ENCODE measurements at places on chromosomes 2 and 18.

DNA sequence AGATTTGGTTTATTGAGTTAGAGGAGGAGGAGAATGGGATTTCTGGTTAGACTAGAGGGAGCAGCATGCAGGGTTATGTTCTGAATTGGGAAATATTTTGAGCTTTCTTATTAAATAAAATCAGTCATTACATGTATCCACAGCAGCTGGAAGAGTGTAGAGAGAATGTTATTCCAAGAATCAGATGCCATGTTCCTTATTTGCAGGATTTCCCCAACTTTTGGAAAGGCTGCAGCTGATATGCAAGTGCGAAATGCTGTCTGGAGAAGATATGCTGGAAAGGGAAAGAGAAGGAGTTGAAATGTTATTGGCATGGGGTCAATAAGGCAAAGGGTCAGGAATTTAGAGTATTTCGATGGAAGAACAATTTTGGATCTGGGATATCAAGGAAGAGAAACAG, 255.8 kb downstream of the MTX2 start:
- DNase-seq: no peak

- DNase-seq: no peak
Observed at GRCh38 chr2:69692424-69692823, 48.9 kb upstream of the AAK1 start.

GRCh38 chr2:136502660-136503059, 262.7 kb upstream of the THSD7B start:
- DNase-seq: no peak

GRCh38 chr18:35478520-35479435, 19.0 kb downstream of the INO80C start:
- DNase-seq: peak; percentile 15

DNA sequence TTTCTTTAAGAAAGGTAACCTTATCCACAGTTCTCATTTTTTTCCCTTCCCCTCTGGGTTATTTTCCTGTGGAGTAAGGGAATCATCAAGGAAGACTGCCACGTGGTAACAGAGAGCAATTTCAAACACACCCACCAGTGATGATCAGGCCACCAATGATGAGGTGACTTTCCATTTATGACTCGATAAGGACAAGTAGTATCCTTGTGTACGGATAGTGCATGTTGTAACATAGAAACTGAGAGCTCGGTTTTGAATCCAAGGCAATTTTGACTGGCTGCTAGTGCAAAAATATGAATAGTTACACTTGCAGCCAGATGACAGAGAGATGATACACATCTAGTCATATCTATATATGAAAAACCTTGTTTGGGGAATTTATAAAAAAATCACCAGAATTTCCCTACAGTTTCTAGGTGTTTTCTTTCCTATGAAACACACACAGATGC, 143.6 kb upstream of the TCF4 start:
- DNase-seq: no peak

GRCh38 chr2:197128897-197129296, 181.7 kb downstream of the ANKRD44 start:
- DNase-seq: no peak

GRCh38 chr2:70089983-70090525, 2.8 kb downstream of the PCBP1 start:
- no peak for DNase-seq

DNA sequence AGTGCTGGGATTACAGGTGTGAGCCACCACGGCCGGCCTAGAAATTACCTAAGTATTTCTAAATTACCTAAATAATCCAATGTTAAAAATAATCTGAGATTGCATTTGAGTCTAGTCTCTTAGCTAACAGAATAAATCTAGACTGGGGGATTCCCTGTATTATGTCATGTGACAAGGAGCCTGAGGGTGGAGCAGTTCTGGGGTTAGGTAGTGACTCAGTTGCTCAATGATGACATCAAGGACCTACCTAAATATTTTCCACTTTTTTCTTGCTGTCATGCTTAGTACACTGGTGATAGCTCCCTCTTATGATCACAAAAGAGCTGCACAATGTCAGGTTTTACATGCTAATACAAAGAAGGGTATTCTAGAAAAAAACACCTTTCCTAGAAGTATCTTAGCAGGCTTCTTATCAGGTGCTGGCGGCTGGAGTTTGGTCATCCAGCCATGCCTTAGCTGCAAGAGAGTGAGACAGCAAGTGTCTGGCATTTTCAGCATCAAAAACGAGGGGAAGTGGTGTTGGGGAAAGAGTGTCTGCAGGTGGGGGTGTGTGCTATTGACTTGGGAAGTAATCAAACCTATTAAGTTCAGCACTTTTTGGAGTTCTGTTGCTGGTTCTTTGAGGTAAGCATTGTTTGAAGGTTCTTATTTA, 17.5 kb upstream of the CEP192 start:
- DNase-seq: no peak

GRCh38 chr2:65660340-65660739, 227.9 kb upstream of the SPRED2 start:
- DNase-seq: no peak

DNA sequence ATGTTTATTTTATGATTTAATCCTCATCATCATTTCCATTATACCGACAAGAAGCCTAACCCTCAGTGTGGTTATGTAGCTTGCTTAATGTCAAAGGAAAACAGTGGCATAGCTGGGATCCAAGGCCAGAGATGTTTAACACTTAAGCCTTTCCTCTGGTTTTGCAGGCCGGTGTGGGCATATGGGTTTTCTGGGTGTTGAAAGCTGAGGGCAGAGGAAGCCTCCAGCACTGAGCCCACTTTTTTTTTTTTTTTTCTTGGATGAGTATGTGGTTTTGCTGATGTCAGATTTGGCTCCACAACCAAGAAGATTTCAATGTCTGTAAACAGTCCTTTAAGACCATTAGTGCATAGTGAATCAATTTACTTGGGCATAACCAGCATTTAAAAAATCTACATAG, 41.3 kb downstream of the LHCGR start:
- DNase-seq: no peak

DNA sequence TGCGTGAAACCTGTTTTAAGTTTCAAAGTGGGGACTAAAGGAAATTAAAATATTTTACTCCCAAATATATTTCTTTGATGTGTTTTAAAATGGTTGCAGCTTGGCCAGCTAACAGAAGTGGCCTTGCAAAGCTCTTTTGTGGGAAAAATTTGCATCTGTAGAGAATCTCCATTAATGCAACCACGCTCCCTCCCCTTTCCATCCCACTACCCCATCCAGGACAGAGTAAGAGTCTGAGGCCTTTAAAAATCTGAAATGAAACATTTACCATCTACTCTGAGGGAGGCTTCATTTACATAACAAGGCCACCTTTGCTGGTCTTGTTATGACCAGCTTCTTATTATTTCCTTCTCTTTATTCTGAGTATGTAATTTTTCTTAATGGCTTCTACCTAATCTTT, 63.5 kb downstream of the STAT4 start:
- no peak for DNase-seq

GRCh38 chr18:47203626-47204464, 27.7 kb upstream of the IER3IP1 start:
- DNase-seq: no peak

- DNase-seq: no peak
Observed at GRCh38 chr2:223654384-223654915, 52.3 kb upstream of the SCG2 start.

- DNase-seq: no peak
Observed at GRCh38 chr2:42025151-42025582, 22.7 kb upstream of the PKDCC start.

DNA sequence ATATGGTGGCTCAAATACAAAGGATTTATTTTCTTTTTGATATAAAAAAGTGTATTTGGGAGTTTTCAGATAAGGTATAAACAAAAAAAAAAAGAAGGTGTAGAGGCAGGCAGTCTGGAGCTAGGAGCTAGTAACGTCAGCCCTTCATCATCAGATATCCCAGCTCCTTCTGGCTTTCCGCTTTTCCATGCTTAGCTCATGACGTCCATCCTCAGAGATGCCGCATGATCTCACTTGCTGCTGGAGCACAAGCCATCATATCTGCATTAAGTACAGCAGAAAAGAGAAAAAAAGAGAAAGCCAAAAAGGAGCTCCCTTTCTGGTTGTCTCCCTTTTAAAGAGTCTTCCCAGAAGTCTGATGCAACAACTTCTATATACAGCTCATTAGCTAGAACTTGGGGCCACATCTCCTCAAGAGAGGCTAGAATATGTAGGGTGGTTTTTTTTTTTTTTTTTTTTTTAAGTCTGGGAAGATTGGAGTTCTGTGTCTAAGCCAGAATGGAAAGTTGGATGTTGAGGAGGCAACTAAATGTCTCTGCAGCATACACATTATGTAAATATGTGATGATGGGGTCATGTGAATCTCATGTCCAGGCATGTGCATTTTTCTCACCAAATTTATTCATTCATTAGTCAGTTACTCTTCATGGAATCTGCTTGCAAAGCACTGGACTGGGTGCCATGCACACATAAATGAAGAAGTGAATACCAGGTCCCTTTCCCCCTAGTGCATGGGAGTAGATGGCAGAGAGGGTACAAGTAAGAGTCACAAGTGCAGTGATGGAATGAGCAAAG, 52.3 kb downstream of the DDX1 start:
- DNase-seq: no peak

GRCh38 chr2:239932881-239933735, 92.0 kb downstream of the NDUFA10 start:
- no peak for DNase-seq

GRCh38 chr2:240832921-240833494, 13.0 kb upstream of the KIF1A start:
- no peak for DNase-seq

- peak; percentile 35 for DNase-seq
Observed at GRCh38 chr18:8654503-8655451, 45.5 kb downstream of the RAB12 start.

Measured in NCI-H1092 treated with DMSO at 0.1 percent for 48 hours (cell line).